ENCODE measurements at places on chromosomes 4 and X.

DNA sequence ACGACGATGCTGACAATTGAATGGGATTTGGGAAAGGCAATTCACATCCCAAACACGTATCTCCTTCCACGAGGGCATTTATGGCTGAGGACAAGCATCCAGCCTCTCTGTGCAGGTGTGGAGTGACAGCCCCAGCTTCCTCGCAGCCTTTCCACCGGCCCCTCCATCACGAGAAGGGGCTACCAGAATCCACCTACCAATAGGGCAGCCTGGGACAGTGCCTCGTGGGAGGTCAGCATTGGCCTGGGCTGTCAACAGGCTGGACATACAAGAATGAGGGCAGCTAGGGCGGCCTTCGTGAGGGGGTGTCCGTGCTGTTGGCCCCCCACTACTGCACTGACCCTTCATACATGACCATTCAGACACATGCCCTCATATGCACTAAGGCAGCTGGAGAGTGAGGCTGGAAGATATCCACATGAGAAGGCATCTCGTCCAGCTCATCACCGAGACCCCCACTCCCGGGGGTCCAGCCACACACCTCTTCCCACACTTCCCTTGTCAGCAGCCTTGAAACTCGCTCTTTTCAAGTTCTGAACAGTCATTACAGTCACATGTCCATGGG, 81.0 kb upstream of the ADRA2C start:
- DNase-seq: no peak

GRCh38 chr4:57151481-57151880, 41.3 kb upstream of the IGFBP7 start:
- DNase-seq: no peak

GRCh38 chr4:32396507-32397070, 1676.4 kb downstream of the PCDH7 start:
- DNase-seq: no peak

DNA sequence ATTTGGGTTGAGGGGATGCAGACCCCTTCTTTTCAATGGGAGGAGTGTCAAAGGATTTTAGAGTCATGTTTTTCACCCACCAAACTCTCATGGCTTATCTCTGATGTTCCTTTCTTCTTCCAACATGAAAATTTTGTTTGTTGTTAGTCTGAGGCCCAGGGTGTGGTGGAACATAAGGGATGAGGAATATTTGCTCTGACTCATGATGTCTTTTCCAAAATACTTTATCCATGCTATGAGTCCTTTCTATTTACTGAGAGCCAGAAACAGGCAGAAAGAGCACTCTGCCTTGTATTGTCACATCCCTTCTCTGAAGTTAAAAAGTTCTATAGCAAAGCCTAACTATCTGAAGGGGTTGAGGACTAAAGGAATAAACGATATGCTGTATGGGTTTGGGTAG, 61.6 kb upstream of the GYPA start:
- DNase-seq: no peak

- no peak for DNase-seq
Observed at GRCh38 chr4:184282251-184282713, 64.6 kb upstream of the ENPP6 start.

DNA sequence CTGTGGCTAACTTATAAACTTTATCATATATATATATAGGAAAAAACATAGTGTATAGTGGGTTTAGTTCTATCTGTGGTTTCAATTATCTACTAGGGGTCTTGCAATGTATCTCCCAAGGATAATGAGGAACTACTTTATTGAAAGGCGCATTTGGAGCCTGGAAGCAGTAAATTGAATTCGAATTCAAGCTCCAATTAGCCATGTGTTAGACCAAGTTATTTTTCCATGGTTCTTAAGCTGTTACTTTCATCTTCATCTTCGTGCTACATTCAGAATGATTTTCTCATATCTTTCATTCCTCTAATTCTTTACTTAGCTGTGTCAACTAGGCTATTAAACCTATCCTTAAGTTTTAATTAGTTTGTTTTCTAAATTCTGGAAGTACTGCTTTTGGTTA, 27.2 kb upstream of the MANBA start:
- DNase-seq: no peak

- DNase-seq: no peak
Observed at GRCh38 chr4:76811604-76812412, 86.1 kb downstream of the SOWAHB start.
